Fibroblast of skin of left quadriceps (primary cell): ENCODE measurements at places on chromosomes 12 and 14.
A peak's percentile ranks its signal among the peaks of the same experiment; 100 is the strongest.

- DNase-seq, result no peak
Measured at GRCh38 chr12:42757624-42758119, 168.1 kb upstream of the PRICKLE1 start.

GRCh38 chr12:75792687-75793086, 238.9 kb downstream of the PHLDA1 start:
- DNase-seq, result peak; percentile 74

DNA sequence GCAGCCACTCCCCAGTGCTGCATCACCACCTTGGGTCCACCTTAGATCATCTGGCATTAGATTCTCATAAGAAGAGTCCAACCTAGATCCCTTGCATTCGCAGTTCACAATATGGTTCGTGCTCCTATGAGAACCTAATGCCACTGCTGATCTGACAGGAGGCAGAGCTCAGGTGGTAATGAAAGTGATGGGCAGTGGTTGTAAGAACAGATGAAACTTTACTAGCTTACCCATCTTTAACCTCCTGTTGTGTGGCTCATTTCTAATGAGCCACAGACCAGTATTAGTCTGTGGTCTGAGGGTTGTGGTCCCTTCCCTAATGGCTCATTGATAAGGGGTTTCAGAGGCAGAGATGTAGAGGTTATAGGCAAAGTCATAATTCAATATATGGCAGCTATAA, 615.9 kb upstream of the MIS18BP1 start:
- no peak for DNase-seq

DNA sequence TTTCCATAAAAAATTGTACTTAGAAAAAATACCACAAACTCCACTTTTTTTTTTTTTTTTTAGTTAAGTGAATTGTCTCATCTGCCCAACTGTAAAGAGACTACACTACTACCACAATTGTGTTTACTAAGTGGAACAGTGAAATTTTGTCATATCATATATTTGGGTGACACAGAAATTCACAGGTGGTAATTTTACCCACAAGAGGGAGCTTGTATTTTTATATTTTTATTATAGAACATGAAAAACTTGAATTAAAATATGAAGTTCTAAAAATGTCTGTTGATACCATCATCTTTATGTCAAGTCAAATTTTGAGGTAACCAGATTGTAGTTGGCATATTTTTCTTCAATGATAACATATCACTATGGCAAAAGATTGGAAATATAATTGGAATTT, 329.4 kb upstream of the SOX5 start:
- DNase-seq, result no peak

DNA sequence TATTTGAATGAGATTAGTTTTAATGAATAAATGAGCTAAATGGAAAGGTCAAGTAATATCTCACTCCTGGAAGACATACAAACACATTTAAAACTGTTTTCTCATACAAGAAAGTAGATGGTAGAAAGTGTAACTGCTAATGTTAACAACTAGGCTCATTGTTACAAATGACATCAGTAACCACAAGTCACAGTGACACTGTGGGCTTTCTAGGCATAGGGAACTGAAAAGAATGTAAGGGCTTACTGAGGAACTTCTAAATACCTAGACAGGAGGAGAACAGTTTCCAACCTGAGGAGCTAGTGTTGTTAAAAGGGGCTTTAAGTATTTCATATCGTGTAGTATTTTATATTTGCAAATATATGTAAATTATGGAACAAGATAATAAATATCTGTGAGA, 17.5 kb upstream of the ERGIC2 start:
- DNase-seq, result no peak

DNA sequence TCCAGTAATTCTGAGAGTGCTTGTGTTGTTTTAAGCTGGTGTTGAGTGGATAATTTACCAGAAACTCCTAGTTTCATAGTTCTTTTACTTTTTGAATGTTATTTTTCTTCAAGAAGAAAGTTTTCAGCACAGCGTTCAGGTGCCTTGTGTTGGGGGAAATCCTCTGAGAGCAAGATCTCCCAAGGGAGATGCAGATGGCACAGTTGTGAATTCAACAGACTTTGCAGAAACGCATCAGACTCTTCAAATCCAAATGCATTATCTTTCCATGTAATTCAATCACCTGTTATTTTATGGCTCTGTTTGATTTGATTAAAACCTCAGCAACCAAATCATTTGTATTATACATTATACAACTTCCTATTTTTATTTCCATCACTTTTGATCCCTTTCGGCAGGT, 439.9 kb downstream of the EGLN3 start:
- no peak for DNase-seq
